Activated T-cell treated with anti-CD3 and anti-CD28 coated beads, Interleukin-2, amount 50 U/mL, for 24 hours (primary cell): ENCODE measurements at places on chromosomes 11 and 22.

DNA sequence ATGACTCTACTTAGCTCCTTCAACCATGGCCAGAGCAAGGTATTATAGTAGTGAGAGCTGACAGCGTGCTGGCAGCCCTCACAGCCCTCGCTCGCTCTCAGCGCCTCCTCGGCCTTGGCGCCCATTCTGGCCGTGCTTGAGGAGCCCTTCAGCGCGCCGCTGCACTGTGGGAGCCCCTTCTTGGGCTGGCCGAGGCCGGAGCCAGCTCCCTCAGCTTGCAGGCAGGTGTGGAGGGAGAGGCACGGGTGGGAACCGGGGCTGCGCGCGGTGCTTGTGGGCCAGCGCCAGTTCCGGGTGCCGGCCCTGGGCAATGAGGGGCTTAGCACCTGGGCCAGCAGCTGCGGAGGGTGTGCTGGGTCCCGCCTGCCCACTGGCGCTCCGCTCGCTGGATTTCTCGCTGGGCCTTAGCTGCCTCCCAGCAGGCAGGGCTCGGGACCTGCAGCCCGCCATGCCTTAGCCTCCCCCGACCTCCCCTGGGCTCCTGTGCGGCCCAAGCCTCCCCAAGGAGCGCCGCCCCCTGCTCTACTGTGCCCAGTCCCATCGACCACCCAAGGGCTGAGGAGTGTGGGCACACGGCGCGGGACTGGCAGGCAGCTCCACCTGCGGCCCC, 63.1 kb downstream of the SPATA19 start:
- no peak for DNase-seq
- H3K27me3 ChIP-seq: peaks cover 27% of the 10 kb centered on the region
- peaks cover under 1% of the 10 kb centered on the region for H3K4me1 ChIP-seq

- peaks cover 26% of the 10 kb centered on the region for H3K36me3 ChIP-seq
- peaks cover 42% of the 10 kb centered on the region for H3K4me1 ChIP-seq
- DNase-seq: no peak
- H3K4me3 ChIP-seq: no peak overlapping the region
- H3K27ac ChIP-seq: no peak overlapping the region
- H3K27me3 ChIP-seq: no peaks in the 10 kb centered on the region
Measured at GRCh38 chr22:30400159-30400558, 3.3 kb downstream of the SEC14L2 start.

- no peak overlapping the region for H3K4me3 ChIP-seq
- H3K36me3 ChIP-seq: peaks cover 84% of the 10 kb centered on the region
- H3K27ac ChIP-seq: peak overlapping the region; percentile 40
- DNase-seq: no peak
Measured at GRCh38 chr11:93724089-93724488, 17.2 kb downstream of the TAF1D start.

DNA sequence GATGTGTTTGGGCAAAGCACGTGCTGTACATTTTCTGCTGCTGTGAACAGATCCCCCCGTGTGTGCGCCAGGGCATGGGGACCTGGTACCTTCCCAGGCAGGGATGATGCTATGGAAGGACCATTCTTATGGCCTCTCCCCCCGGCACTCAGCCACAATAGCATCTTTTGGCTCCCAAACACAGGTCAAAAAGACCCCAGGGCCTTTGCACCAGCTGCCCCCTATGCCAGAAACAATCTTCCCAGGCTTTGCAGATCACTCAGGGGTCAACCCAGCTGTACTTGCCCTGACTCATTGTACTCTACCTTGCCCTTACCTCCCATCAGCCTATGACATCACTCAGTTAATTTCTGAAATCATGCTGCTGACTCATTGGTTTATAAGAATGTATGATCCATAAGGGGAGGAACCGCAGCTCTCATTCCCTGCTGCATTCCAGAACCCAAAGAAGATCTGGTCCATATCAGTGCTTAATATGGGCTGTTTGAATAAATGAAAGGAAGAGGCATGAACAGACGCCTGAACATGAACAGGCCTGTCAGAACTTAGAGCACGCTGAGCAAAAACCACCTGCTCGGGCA, 100.7 kb downstream of the CELSR1 start:
- no peaks in the 10 kb centered on the region for H3K36me3 ChIP-seq
- no peak overlapping the region for H3K27ac ChIP-seq
- no peak for DNase-seq

DNA sequence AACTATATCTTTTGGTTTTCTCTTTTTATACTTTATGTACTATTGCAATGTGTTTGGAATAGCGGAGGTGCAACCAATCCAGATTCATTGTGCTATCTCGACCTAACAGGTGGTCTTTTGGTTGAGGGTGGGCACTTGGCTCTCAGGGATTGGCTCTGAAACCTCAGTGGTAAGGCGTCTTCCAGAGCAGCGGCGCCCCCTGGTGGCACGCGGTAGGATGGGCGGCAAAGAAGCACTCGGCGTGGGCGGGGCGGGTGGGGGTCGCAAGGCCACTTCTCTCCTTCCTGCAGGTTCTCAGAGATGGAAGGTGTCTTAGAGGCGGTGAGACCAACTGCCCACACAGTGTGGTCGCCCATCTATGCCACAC, 19.2 kb upstream of the PLET1 start:
- H3K27ac ChIP-seq: peak overlapping the region; percentile 65
- peak overlapping the region; percentile 81 for H3K4me3 ChIP-seq
- peak; percentile 86 for DNase-seq
- H3K4me1 ChIP-seq: peaks cover 13% of the 10 kb centered on the region
- no peaks in the 10 kb centered on the region for H3K36me3 ChIP-seq

DNA sequence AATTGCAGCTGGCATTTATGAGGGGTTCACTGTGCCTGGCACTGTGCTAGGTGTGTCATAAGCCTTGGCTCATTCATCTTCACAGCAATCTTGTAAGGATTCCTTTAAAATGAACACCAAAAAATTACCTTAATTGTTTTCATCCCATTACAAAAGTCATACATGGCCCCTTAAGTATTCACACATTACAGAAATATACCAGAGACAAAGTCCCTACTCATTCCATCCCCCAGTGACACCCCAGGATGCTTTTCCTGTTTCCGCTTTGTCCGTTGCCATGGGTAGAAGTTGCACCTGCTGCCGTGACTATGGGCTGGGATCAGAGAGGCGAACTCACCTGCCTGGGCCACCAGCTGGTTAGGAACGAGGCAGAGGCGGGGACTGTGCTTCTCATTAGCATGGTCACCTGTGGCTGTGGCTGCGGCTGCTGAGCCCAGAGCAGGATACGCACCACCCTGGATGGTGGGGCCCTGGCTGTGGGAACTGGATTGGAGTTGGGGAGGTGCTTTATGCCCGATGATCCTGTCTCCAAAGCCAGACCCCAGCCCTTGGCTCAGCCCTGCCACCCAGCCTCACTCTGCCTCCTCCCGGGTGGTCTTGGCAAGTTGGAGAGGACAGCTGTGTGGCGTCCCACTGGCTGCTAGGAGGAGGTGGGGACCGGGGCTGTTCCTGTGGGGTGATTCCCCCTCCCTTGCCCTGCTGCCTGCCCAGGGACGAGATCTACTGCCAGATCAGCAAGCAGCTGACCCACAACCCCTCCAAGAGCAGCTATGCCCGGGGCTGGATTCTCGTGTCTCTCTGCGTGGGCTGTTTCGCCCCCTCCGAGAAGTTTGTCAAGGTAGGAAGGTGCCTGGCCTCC, 60.8 kb downstream of the MYO7A start:
- no peak overlapping the region for H3K27ac ChIP-seq
- H3K4me3 ChIP-seq: no peak overlapping the region
- no peaks in the 10 kb centered on the region for H3K27me3 ChIP-seq
- DNase-seq: no peak

DNA sequence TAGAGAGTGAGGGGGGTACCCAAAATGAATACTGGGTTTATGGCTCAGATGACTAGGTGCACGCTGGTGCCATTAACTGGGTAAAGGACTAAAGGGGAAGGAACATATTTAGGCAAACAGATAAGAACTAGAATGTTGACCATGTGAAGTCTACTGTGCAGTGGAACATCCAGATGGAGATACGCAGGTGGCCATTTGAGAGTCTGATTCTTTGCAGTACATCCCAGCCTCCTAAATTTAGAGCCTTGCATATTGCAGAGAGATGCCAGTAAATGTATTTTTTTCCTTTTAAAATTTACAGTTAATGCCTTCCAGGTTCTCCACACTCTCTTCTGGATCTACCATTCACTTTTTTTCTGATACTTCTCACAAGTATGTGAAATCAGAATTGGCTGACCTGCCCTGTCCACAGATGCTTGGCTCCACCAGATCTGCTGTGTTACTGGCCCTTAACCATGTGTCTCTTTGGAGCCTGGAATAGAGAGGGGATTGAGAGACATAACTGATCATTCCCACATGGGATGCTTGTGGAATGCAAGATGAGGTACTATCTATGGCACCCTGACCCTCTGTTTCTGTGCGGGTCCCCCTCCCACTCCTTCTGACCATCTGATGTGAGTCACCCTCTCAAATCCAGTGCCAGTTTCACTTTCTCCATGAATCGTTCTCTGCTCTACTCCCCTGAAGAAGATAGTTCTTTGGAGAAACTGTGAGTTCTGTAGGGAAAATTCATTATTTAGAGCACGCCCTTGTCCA, 77.0 kb upstream of the NCAM1 start:
- no peak overlapping the region for H3K4me3 ChIP-seq
- no peak for DNase-seq
- H3K27ac ChIP-seq: no peak overlapping the region
- no peaks in the 10 kb centered on the region for H3K36me3 ChIP-seq
- no peaks in the 10 kb centered on the region for H3K4me1 ChIP-seq

- H3K27me3 ChIP-seq: no peaks in the 10 kb centered on the region
- no peaks in the 10 kb centered on the region for H3K36me3 ChIP-seq
- DNase-seq: no peak
- H3K27ac ChIP-seq: no peak overlapping the region
Measured at GRCh38 chr11:37404231-37404630, 806.2 kb upstream of the RAG2 start.

- peak overlapping the region; percentile 71 for H3K4me3 ChIP-seq
- peaks cover 56% of the 10 kb centered on the region for H3K4me1 ChIP-seq
- no peak for DNase-seq
- no peaks in the 10 kb centered on the region for H3K27me3 ChIP-seq
- H3K27ac ChIP-seq: peak overlapping the region; percentile 89
Measured at GRCh38 chr11:118785362-118785761, 5.6 kb downstream of the DDX6 start.

GRCh38 chr11:2149460-2149859, 10.3 kb upstream of the IGF2 start:
- H3K36me3 ChIP-seq: no peaks in the 10 kb centered on the region
- H3K4me1 ChIP-seq: peaks cover 16% of the 10 kb centered on the region
- H3K4me3 ChIP-seq: no peak overlapping the region
- DNase-seq: no peak
- H3K27ac ChIP-seq: no peak overlapping the region
